ENCODE measurements at places on chromosomes 3 and 15.

GRCh38 chr3:51934139-51934850 is 7.4 kb downstream of the RRP9 start:
- DNase-seq = no peak

GRCh38 chr3:31371484-31372177 is 161.1 kb upstream of the STT3B start:
- DNase-seq = no peak

DNA sequence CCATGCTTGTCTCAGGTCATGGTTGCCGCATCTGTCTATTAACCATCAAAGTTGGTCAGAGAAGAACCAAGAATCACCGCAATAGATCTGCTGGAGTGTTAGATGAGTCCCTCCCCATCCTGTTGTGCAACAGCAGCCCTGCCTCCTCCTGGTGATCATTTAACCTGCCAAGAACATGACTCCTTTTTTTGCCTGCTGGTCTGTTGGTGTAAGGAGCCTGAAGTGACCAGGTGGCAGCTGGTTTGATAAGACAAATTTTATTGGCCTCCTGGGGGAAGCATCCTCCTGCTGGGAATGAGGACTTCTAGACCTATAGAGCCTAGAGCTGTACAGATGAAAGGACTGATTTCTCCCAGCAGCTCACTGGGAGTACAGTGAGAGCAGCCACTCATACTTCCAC is 43.5 kb upstream of the RAF1 start:
- no peak for DNase-seq

DNA sequence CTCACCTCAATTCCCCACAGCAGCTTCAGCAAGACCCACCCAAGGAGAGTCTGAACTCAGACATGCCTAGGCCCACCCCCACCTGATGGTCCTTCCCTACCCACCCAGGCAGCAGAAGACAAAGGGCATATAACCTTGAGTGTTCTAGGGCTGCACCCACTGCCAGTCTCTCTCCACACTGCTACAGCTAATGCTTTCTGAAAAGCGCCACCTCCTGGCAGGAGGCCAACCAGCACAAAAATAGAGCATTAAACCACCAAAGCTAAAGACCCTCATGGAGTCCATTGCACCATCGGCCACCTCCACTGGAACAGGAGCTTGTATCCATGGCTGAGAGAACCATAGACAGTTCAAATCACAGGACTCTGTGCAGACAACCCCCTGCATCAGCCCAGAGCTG is 11.3 kb upstream of the RPL39L start:
- peak; percentile 31 for DNase-seq

GRCh38 chr3:52385157-52385556 is 59.7 kb downstream of the SEMA3G start:
- DNase-seq = no peak

DNA sequence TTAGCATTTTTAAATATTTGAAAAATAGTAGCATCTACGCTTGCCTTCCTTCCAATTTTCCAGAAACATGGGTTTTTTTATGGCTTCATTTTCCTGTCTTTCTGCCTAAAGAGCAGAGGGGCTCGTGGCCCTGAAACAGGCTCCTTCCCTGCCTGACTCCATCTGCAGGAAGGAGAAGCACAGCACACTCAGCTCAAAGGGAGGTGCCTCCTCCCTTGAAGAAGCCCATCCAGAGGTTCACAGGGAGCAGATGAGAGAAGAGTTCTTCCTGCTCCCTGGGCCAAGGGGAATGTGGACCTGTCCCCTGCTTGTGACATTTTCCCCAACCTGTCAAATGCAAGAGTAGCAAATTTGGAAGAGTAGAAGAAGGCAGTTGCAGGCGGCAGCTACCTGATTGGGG is 55.8 kb downstream of the BBX start:
- no peak for DNase-seq

- no peak for DNase-seq
Observed at GRCh38 chr15:72271895-72272212, 500 bp downstream of the PARP6 start.

GRCh38 chr15:88419830-88420229 is 47.4 kb downstream of the MRPL46 start:
- no peak for DNase-seq

DNA sequence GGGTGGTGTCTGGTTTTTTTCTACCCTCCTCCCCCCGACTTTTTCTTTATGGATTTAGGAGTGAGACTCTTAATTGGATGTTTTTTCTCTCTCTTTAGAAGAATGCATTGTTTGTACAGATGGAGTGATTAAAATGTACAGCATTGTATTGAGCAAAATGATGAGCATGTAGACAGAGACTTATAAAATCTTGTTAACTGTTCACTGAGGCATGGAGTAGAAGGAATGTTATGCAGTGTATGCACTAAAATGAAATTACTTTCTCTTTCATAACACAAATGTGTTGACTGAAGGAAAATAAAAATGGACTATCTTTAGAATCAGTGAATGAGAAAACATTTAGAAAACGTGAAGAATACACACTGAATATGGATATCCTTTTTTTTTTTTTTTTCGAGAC is 39.8 kb downstream of the ZFAND6 start:
- DNase-seq = no peak

DNA sequence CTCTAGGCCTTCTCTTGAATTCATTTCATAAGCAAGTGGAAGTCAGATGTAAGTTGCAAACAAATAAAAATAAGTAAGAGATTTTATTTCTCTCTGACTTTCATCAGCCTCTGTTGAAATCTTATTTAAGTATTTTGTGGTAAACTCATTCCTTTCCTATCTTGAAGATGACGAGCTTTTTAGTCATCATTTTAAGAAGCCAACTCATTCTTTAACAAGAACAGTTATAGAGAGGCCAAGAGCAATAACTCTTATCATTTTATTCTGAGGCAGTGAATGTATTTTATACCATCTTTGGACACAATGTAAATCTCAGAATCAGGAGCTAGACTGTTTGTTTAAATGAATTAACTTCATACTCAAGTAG is 147.5 kb upstream of the MBNL1 start:
- DNase-seq = no peak

- no peak for DNase-seq
Observed at GRCh38 chr15:73383310-73384189, 14.8 kb upstream of the HCN4 start.

- no peak for DNase-seq
Observed at GRCh38 chr3:94162700-94163099, 99.8 kb downstream of the NSUN3 start.

All from stimulated activated CD8-positive, alpha-beta memory T cell treated with anti-CD3 and anti-CD28 coated beads, Interleukin-4, amount 100 ng/mL, for 1 hour (primary cell).